ENCODE measurements at places on chromosomes 7 and 10.

DNA sequence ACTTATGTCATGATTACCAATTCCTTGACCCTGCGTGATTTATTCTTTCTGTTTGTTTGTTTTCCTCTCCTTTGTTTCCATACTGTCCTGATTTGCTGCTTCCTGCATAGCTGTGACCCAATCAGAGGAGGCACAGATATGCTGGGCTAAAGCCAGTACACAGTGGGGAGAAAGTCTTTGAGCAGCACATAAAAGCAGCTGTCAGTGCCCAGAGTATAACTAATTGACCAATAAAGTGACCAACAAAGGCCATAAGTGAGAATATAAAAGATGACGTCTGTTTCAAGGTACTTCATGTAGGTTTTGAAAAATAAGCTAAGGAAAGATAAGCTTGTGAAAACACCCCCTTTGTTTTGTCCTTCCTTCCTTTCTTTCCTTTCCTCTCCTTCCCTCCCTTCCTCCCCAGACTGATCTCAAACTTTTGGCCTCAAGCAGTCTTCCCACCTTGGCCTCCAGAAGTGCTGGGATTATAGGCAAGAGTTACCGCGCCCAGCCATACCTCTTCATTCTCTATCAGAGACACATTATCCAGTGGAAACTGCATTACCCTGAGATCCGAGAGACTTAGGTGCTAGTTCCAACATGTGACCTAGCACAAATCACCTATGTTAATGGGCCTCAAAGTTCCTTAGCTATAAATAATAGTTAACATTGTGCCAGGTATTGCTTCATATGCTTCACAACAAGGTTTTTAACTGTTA is 17.0 kb downstream of the BCAP29 start:
- DNase-seq: no peak

- DNase-seq: no peak
Measured at GRCh38 chr10:3901370-3901769, 116.4 kb upstream of the KLF6 start.

- no peak for DNase-seq
Measured at GRCh38 chr10:33368086-33368485, 33.6 kb upstream of the NRP1 start.

DNA sequence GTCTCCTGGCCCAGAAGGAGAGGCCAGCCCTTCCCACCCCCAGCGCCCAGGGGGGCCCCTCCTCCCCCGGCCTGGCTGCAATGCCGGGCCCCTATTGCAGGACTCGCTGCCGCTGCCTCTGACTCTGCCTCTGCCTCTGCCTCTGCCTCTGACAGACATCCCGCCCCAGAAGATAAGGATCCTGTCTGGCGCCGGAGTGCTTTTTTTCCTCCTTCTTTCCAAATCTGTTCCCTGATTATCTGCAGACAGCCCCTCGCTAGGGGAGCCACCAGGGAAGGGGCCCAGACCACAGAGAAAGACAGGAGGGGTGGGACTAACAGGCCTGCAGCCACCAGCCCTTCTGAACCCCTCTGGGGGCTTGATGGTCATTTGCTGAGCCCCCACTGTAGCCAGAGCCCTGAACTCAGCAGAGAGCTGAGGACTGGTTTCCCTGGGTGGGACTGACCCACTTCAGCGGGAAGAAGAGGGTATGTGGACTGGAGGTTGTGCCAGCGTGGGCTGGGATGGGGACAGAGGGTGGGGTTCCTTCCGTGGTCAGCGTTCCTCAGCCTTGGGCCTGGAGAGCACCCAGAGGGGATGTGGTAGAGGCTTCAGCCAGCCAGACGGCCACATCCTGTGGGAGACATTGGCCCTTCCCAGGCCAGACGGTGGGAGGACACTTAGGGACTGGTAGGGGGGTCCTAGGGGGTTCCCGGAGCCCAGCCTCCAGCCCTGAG is 22.8 kb downstream of the UNC5B start:
- DNase-seq: no peak

GRCh38 chr10:11716686-11717085 is 25.5 kb upstream of the ECHDC3 start:
- DNase-seq: no peak

- DNase-seq: no peak
Measured at GRCh38 chr7:140048138-140048537, 14.6 kb downstream of the PARP12 start.

- no peak for DNase-seq
Measured at GRCh38 chr10:33212061-33212748, 122.3 kb downstream of the NRP1 start.

DNA sequence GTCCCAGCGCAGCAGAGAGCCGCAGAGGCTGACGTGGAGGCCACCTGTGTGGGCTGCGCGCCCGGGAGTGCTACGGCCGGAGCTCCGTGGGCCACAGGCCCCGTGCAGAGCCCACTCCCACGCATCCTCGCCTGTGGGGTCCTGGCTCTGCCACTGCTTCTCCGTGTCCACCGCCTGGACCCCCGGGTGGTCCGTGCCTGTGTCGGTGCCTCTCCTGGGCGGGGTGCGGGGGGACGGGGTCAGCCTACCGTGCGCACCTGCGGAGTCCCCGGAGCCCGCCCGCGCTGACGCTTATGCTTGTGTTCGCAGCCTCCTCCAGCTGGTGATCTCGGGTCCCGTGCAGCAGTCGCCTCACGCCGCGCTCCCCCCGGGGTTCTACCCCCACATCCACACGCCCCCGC is 7.8 kb upstream of the ZNF853 start:
- DNase-seq: no peak

- DNase-seq: peak; percentile 35
Measured at GRCh38 chr7:20598459-20599309, 16.8 kb upstream of the ABCB5 start.

DNA sequence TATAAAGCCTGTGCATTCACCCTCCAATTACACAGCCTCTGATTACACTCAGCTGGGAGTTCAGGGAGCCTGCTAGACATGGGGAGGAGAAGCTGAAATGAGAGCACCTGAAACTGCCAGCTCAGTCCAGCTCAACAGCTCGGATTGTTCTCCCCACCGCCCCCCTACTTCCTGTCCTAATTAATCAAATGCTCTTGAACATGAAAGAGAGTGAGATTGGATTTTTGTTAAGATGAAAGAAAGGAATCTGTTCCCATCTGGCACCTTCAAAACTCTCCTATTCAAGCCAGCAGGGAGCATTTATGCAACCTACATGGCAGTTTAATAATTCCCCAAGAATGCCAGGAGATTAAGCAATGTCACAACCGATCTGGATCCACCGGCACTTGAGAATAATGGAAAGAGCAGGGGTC is 98.0 kb downstream of the NPSR1 start:
- peak; percentile 27 for DNase-seq

- DNase-seq: no peak
Measured at GRCh38 chr7:25716421-25716820, 435.6 kb upstream of the NFE2L3 start.

DNA sequence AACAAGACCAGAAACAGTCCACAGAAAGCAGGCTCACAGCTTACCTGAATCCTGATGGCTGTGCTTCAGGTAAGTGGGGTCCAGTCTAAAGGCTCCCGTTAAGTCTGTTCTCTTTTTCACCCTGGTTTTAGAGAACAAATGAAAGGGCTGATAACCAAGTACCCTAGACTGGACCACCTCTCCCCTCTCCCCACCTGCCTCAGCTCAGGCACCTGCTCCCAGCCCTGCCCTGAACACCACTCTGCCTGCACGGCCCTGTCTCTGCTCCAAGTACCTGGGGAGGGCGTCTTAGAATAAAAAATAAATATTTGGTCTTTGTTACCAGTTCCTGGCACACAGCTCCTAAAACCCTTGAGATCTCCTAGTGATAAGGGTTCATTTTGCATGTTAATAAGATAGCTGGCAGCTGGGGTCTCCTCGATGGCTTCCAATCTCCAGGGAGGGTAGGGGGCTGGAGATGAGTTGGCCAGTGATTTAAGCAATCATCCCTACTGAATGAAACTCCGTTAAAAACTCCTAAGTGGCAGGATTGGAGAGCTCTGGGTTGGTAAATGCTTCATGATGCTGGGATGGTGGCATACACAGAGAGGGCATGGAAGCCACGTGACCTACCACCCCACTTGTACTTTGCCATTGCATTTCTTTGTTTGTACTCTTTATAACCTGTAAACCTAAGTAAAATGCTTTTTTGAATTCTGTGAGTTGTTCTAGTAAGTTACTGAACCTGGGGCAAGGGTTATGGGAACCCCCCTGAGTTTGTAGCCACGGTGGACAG is 29.8 kb upstream of the FIGNL1 start:
- no peak for DNase-seq

GRCh38 chr7:29878081-29878688 is 71.9 kb downstream of the WIPF3 start:
- DNase-seq: peak; percentile 61

DNA sequence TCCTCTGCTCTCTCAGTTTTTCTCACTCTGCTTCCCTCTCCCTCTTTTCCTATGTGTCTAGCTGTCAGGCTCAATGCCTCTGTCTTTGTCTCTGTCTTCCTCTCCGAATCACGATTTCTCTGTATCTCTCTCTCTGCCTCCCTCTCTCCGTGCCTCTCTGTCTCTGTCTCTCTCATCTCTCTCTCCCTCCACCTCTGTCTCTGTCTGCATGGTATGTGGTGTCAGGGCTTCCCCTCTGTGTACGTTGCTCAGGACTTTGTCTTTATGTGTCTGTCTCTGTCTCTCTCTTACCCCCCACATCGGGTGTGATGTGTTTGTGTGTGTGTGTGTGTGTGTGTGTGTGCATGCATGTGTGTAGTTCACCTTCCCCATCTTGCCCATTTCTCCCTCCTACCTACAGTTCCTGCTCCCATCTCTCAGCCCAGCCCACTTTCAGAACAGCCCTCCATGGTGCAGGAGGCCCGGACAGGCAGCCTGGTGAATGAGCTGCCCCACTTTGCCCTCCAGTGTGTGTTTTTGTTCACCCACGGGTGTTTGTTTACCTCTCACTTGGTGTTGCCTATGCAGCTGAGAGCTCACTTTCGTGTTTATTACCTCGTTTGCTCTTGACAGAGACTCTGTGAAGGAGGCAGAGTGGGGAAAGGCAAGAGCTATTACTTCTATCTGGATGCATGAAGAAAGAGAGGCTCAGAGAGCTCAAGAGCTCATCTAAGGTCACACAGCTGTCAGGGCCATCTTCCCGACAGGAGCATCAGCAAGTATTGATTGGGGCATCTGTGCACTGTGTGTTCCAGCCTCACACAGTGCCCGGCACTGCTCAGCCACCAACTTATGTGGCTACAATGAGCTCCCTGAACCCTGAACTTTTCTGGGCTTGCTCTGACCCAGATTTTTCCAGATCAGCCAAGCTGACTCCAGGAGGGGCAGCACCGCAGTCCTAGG is 163.5 kb upstream of the ZMIZ1 start:
- DNase-seq: no peak

GRCh38 chr7:2529161-2530070 is 9.8 kb downstream of the LFNG start:
- peak; percentile 84 for DNase-seq

DNA sequence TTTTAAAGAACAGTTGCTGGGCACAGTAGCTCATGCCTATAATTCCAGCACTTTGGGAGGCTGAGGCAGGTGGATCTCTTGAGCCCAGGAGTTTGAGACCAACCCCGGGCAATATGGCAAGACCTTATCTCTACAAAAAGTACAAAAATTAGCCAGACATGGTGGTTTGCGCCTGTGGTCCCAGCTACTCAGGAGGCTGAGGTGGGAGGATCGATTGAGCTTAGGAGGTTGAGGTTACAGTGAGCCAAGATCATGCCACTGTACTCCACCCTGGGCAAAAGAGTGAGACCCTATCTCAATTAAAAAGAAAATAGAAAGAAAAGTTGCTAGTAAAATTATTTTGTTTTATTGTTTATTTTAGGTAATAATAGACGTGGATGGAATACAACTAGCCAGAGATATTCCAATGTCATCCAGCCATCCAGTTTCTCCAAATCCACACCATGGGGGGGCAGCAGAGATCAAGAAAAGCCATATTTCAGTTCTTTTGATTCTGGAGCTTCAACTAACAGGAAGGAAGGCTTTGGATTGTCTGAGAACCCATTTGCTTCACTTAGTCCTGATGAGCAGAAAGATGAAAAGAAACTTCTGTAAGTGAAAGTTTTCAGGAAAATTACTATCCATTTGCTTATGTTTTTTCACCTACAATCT is 3.0 kb downstream of the NUP42 start:
- peak; percentile 80 for DNase-seq

GRCh38 chr7:92944633-92945032 is 108.3 kb upstream of the CDK6 start:
- no peak for DNase-seq

GRCh38 chr10:14016011-14016536 is 314.6 kb downstream of the FRMD4A start:
- no peak for DNase-seq

DNA sequence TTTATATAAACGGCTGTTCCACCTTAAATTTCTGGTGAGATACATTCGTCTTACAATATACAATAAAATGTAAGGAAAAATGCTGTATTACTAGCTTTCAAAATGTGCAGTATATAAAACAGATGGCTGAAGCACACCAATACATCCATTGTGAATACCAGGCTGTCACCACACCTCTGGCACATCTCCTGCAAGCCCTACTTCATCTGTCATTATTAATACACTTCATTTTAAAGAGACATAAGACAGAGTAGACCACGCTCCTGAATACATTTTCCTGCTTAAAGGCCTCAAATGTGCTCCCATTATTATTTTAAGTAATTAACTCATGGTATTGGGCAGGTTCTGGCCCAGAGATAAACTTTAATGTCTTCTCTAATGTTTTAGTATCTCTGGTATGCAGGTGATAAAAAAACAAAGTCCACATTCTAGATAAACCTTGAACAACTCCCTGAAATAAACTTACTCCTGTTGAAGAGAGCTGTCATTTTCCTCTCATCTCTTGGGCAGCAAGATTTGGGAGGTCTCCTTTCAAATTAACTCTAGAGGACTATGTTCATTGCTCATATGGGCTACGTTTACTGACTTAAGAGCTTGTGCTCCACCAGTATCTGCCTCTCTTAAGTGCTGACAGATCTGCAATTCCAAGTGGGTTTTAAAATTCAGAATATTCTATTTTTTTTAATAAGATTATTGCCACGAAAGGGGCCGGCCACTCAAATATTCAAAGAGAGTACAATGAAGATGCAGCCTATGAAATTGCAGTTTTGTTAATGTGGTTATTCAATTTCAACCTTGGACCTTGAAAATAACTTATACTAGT is 396.5 kb upstream of the SEMA3D start:
- no peak for DNase-seq

GRCh38 chr7:4202954-4203353 is 479.1 kb upstream of the FOXK1 start:
- no peak for DNase-seq

- no peak for DNase-seq
Measured at GRCh38 chr7:106111655-106112117, 426 bp downstream of the SYPL1 start.

DNA sequence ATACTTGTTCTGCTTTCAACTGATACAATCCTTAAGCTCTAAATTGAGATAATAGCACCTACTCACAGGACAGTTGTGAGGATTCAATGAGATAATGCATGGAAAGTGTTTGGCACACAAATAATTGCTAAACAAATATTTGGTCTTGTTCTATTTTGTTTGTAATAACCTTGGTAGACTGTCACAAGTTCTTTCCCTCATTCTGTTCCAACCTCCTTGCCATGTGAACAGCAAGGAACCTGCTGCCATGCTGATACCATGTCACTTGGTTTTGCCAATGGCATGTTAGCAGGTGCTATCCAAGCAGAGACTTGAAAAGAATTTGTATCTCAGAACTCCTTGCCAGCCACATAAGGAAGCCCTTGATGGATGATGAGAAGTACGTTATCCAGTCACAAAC is 24.8 kb upstream of the TECTB start:
- no peak for DNase-seq

- peak; percentile 82 for DNase-seq
Measured at GRCh38 chr7:31122649-31123058, 70.5 kb downstream of the ADCYAP1R1 start.

GRCh38 chr10:90906596-90906995 is 14.3 kb downstream of the ANKRD1 start:
- DNase-seq: no peak

- no peak for DNase-seq
Measured at GRCh38 chr10:131177431-131178327, 133.8 kb downstream of the TCERG1L start.
